GM12878 (cell line): ENCODE measurements at places on chromosomes 4 and X. TPM values are rescaled to one million over a fixed set of nuclear protein-coding genes. Genes with fewer than 3 reads are reported as not detected.

- DNase-seq, result no peak
- no peaks in the 10 kb centered on the region for H3K36me3 ChIP-seq
- H3K4me3 ChIP-seq, result no peak overlapping the region
- H3K27ac ChIP-seq, result no peak overlapping the region
- H3K4me1 ChIP-seq, result no peaks in the 10 kb centered on the region
Measured at GRCh38 chrX:37846141-37846540, 1.2 kb downstream of the DYNLT3 start.

DNA sequence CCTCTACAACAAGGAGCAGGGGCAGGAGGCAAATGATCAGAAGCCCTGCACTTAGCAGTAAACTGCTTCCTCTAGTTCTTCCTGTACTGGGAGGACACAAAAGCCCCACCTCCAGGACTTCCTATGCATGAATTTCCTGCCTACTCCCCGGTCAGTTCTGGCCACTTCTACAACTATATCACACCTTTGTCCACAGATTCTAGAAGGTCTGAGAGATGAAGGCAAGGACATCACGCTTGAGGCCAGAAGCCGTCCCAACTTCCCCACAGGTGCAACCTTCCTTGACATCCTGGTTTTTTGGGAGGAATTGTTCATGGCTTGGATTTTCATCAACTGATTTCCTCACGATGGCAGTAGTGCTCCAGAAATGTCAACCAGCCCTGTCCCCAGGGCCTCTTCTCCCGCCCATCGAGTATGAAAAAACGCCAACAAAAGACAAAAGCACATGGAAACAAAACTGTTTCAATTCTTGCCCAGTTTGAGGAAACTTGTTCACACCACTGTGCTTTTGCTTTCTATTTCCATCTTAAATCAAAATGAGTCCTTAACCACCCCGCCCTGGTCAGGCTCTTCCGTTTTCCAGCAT, 206.5 kb upstream of the STK26 start:
- H3K36me3 ChIP-seq, result no peaks in the 10 kb centered on the region
- H3K4me1 ChIP-seq, result peaks cover 13% of the 10 kb centered on the region; the same call in 1 of the 2 replicates
- H3K27me3 ChIP-seq, result no peaks in the 10 kb centered on the region
- peak; percentile 90 for DNase-seq

- no peak overlapping the region for H3K27ac ChIP-seq
- H3K4me1 ChIP-seq, result no peaks in the 10 kb centered on the region
- H3K36me3 ChIP-seq, result no peaks in the 10 kb centered on the region
- DNase-seq, result no peak
- no peak overlapping the region for H3K4me3 ChIP-seq
Measured at GRCh38 chr4:158496030-158496741, 25.5 kb upstream of the RXFP1 start.

DNA sequence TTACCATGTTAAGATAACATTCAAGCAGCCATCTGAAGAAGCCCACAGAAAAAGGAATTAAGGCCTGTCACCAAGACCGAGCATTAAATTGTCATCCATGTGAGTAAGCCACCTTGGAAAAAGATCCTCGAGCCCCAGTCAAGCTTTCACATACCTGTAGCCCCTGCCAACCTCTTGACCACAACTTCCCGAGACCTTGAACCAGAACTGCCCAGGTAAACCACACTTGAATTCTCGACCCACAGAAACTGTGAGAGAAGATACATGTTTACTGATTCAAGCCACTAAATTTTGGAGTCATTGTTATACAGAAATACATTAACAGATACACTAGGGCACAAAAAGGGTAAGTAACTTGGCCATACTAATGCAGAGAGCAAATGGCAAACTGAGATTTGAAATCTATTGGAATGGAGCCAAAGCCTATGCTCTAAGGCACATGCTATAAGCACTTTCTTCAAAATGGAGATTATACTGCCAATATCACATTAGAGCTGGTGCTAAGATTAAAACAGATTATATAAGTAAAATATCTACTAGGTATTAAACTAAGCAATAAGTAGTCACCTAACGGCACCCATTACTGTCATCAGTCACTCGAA, 49.5 kb downstream of the FAM13A start:
- no peak for DNase-seq
- no peaks in the 10 kb centered on the region for H3K4me1 ChIP-seq
- no peaks in the 10 kb centered on the region; the same call in 1 of the 2 replicates for H3K36me3 ChIP-seq

DNA sequence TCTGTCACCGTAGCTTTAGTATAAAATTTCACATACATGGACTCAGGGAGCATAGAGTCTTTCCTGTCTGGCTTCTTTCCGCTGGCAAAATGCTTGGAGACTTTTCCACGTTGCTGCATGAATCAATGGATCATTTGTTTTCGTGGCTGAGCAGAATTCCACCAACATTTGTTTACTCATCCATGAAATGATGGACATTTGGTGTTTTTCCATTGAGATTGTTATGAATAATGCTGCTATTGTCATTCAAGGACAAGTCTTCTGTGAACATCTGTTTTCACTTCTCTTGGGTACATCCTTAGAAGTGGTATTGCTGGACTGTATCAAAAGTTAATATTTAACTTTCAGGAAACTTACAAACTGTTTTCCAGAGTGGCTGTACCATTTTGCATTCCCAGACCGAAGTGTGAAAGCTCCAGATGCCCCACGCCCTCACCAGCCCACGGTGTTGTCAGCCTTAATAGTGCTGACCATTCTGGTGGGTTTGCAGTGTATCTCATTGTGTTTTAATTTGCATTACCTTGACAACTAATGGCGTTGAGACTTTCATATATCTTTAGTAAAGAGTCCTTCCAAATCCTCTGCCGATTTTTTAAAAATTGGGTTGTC, 5.8 kb upstream of the TMEM271 start:
- H3K4me3 ChIP-seq, result no peak overlapping the region
- H3K27me3 ChIP-seq, result no peaks in the 10 kb centered on the region; the same call in 1 of the 2 replicates
- no peaks in the 10 kb centered on the region for H3K4me1 ChIP-seq
- no peak for DNase-seq
- H3K27ac ChIP-seq, result no peak overlapping the region

- H3K4me1 ChIP-seq, result no peaks in the 10 kb centered on the region
- no peaks in the 10 kb centered on the region for H3K36me3 ChIP-seq
- no peak overlapping the region for H3K27ac ChIP-seq
Measured at GRCh38 chr4:70788733-70789132, 51.0 kb downstream of the GRSF1 start.

- no peak overlapping the region for H3K4me3 ChIP-seq
- H3K36me3 ChIP-seq, result no peaks in the 10 kb centered on the region
- no peaks in the 10 kb centered on the region for H3K4me1 ChIP-seq
- H3K27ac ChIP-seq, result no peak overlapping the region
- H3K27me3 ChIP-seq, result no peaks in the 10 kb centered on the region
Measured at GRCh38 chr4:117700111-117700892, 334.0 kb upstream of the NDST3 start.

DNA sequence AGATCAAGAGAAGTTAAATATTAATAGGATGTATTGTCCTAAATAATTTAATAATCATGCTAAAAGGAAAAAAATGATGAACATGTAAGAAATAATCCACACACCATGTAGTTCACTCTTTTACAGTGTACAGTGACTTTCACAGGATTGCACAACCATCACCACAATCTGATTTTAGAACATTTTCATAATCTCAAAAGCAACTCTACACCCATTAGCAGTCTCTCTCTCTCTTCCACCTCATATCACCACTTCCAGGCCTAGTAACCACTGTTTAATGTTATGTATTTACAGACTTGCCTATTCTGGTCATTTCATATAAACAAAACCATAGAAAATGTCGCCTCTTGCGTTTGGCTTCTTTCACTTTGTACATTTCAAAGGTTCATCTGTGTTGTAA, 153.4 kb downstream of the FSTL5 start:
- no peaks in the 10 kb centered on the region for H3K27me3 ChIP-seq
- H3K4me1 ChIP-seq, result no peaks in the 10 kb centered on the region
- no peak overlapping the region for H3K27ac ChIP-seq
- H3K36me3 ChIP-seq, result no peaks in the 10 kb centered on the region

GRCh38 chr4:8775121-8775520, 96.5 kb downstream of the HMX1 start:
- no peaks in the 10 kb centered on the region for H3K4me1 ChIP-seq
- H3K27me3 ChIP-seq, result no peaks in the 10 kb centered on the region
- H3K4me3 ChIP-seq, result no peak overlapping the region
- DNase-seq, result no peak

- H3K4me1 ChIP-seq, result no peaks in the 10 kb centered on the region
- H3K4me3 ChIP-seq, result no peak overlapping the region
- DNase-seq, result no peak
- H3K27me3 ChIP-seq, result no peaks in the 10 kb centered on the region
- no peaks in the 10 kb centered on the region for H3K36me3 ChIP-seq
Measured at GRCh38 chr4:14841801-14842768, 160.2 kb upstream of the CPEB2 start.

GRCh38 chr4:187493661-187494060, 501.9 kb upstream of the ZFP42 start:
- H3K27me3 ChIP-seq, result no peaks in the 10 kb centered on the region
- DNase-seq, result no peak
- no peak overlapping the region for H3K27ac ChIP-seq
- H3K36me3 ChIP-seq, result no peaks in the 10 kb centered on the region
- no peaks in the 10 kb centered on the region for H3K4me1 ChIP-seq

GRCh38 chr4:87052615-87053014, 117.8 kb downstream of the AFF1 start:
- DNase-seq, result no peak
- H3K36me3 ChIP-seq, result peaks cover 2% of the 10 kb centered on the region
- H3K27me3 ChIP-seq, result no peaks in the 10 kb centered on the region
- H3K4me3 ChIP-seq, result no peak overlapping the region
- peaks cover 32% of the 10 kb centered on the region for H3K4me1 ChIP-seq

GRCh38 chrX:37787423-37787869, 7.6 kb downstream of the CYBB start:
- H3K27ac ChIP-seq, result peak overlapping the region; percentile 85
- peak overlapping the region; percentile 33 for H3K4me3 ChIP-seq
- H3K27me3 ChIP-seq, result no peaks in the 10 kb centered on the region
- no peaks in the 10 kb centered on the region; the same call in 1 of the 2 replicates for H3K4me1 ChIP-seq

DNA sequence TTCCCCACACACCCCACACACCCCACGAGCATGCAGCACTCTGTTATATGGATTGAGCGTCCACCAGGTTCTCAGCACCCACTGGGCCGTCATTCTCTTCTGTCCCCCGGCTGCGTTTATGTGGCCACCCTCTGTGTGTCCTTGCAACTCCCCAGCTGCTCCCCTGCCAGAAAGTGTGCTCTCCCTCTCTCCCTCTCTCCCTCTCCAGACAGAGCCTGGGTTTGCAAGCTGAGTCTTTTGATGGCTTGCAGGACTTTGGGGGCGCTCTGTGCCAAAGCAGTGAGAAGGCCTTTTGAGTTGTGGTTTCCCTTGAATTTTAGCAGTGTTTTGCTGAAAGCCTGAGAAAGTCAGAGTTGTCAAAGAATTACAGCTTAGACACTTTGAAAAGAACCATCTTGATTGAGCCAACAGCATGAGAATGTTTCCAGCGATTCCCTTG, 173.5 kb downstream of the DCLK2 start:
- H3K4me1 ChIP-seq, result no peaks in the 10 kb centered on the region
- H3K36me3 ChIP-seq, result no peaks in the 10 kb centered on the region
- H3K27ac ChIP-seq, result no peak overlapping the region
- H3K27me3 ChIP-seq, result no peaks in the 10 kb centered on the region

DNA sequence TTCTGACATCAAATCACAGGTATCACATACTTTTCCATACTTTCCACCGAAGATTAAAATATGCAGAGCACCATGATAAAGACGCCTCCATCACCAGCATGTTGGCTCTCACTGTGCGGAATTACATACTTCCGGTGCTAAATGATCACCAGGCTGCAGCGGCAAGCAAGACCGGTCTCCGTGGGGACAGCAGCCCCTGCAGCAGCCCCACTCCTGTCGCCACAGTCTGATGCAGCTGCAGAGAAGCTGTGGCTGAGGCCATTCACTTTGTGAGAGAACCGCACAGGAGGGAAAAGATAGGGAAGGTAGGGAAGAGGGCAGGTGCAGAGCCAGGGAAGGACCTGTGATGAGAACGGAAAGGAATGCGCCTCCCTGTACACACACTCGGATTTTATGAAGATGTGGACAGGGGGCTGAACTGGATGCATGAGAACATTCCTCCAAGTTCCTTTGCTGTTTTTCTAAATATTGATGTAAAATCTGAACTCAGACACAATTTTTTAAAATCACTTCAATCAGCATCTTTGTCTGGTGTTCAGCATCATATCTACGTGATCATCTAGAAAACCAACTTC, 38.3 kb downstream of the AFAP1 start:
- H3K4me3 ChIP-seq, result no peak overlapping the region
- no peak overlapping the region for H3K27ac ChIP-seq
- H3K4me1 ChIP-seq, result no peaks in the 10 kb centered on the region

- H3K27me3 ChIP-seq, result no peaks in the 10 kb centered on the region
- H3K36me3 ChIP-seq, result no peaks in the 10 kb centered on the region
- no peaks in the 10 kb centered on the region for H3K4me1 ChIP-seq
- no peak overlapping the region for H3K27ac ChIP-seq
- no peak for DNase-seq
Measured at GRCh38 chrX:129840344-129840743, 3.3 kb downstream of the ZDHHC9 start.

GRCh38 chr4:56791316-56791715, 30.2 kb downstream of the SPINK2 start:
- H3K4me1 ChIP-seq, result peaks cover 9% of the 10 kb centered on the region
- H3K27me3 ChIP-seq, result no peaks in the 10 kb centered on the region
- no peaks in the 10 kb centered on the region for H3K36me3 ChIP-seq
- no peak overlapping the region for H3K27ac ChIP-seq
- DNase-seq, result peak; percentile 51
- H3K4me3 ChIP-seq, result no peak overlapping the region

DNA sequence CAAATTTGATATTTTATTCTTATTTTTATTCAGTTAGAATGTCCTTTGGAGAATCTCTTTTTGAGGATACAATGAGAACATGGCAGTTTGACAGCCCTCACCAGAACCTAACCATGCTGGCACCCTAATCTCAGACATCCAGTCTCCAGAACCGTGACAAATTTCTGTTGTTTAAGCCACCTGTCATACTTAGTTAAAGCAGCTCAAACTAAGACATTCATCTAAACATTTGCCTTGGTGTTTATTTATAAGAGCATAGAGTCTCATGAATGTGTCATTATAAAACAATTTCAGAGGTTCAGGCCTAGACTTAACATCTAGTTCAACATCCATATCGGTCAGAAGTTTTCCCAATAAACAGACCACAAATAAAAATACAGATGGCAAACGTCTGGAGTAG, 125.1 kb upstream of the FUNDC1 start:
- no peaks in the 10 kb centered on the region for H3K27me3 ChIP-seq
- H3K4me3 ChIP-seq, result no peak overlapping the region
- H3K27ac ChIP-seq, result no peak overlapping the region
- H3K4me1 ChIP-seq, result no peaks in the 10 kb centered on the region
- DNase-seq, result no peak

The LINC00632 gene
- not detected in 2 replicates for polyA plus RNA-seq

The KCNIP4 gene
- 0.06 and 0.23 TPM in 2 replicates for polyA plus RNA-seq

The EMCN gene
- not detected in 2 replicates for polyA plus RNA-seq

The NMU gene
- 0.33 TPM in 1 of 2 replicates, not detected in the other for polyA plus RNA-seq

The CYBB gene
- polyA plus RNA-seq, result 6.2 and 6.9 TPM in 2 replicates

The ZNF630 gene
- polyA plus RNA-seq, result 1.1 and 1.8 TPM in 2 replicates

The PHF8 gene
- 13.9 and 15.4 TPM in 2 replicates for polyA plus RNA-seq

The TMEM33 gene
- 31.6 and 37.8 TPM in 2 replicates for polyA plus RNA-seq

The SMR3B gene
- not detected in 2 replicates for polyA plus RNA-seq

The DCAF4L1 gene
- polyA plus RNA-seq, result 0.11 and 0.17 TPM in 2 replicates

The SORBS2 gene
- polyA plus RNA-seq, result 0.92 and 0.99 TPM in 2 replicates
